ENCODE measurements at places on chromosomes 4 and X.

DNA sequence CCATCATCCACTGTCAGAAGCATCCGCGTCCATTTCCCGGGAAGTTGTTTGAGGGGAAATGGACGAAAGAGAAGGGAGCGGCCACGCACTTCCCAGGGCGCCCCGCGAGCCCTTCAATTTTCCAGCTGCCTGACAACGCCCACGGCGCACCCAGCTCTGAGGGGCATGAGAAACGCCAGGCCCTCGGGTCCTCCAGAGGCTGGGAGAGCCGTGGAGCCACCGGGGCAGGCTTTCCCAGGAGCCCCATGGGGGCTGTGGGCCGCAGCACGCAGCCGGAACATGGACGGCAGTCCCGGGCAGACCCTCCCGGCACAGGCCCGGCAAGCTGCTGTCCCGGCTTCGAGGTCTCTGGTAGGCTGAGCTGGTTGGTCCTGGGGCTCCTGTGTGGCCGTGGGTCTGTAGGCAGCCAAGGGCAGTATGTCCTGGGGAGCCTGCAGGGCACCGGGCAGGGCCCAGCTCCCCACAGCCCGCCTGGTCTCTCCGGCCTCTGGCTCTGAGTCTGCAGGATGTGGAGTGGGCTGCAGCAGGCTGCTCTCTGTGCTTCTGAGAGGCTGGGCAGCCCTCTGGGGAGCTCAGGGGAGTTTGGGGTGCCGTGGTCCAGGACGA is 115.2 kb downstream of the FAM53A start:
- DNase-seq = no peak

DNA sequence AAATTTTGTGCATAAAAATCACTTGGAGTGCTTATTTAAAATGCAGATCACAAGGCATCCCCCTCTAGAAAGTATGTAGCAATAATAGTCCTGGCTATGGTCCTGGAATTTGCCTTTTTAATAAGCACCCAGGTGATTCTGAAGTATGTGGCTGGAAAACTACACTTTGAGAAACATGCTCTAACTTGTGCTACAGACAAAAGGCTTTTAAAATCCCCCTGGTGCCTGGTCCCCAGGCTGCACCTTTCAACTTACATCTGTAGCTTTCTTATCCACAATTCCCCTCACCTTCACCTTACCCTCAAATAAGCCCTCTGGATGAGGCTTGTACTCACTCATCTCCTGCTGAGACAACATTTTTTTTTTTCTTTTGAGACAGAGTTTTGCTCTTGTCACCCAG is 21.1 kb downstream of the ART3 start:
- no peak for DNase-seq

DNA sequence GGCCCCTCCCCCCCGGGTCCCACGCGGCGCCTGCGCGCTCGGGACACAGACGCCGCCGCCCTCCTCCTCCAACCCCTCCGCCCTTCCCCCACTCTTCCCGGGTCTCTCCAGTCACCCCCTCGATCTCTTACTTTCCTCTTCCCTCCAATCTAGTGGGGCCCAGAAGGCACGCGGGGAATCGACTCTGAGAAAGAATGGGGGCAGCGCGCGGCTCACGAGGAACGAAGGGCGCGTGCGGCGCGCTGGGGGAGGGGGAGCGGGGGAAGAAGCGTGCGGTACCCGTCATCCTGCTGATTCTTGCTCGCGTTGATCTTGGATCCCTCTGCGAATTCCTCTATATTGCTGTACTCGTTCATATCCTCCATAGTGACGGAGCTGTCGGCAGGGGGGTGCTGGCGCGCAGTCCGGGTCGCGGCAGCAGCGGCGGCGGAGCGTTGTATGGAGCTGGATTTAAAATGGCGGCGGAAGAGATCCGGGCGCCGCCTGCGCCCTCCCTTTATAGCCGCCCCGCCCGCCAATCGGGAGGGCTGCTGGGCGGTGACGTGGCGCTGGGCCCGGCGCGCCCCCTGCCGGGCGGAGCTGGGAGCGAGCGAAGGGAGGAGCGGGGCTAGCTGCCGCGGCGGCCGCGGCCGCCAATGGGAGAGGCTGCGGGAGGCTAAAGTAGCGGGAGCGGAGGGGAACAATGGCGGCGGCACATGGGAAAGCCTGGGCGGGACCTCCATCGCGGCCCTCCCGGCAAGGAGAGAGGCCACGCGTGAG is 1.1 kb downstream of the HNRNPDL start:
- peak; percentile 90 for DNase-seq

- no peak for DNase-seq
These were observed 31.6 kb downstream of the TKTL1 start for GRCh38 chrX:154327038-154327820.

- DNase-seq = no peak
These were observed 125.1 kb upstream of the FRG1 start for GRCh38 chr4:189815404-189816192.

GRCh38 chr4:3263053-3263875 is 14.3 kb downstream of the MSANTD1 start:
- no peak for DNase-seq

- no peak for DNase-seq
These were observed 56.8 kb downstream of the SMIM20 start for GRCh38 chr4:25970691-25971432.

DNA sequence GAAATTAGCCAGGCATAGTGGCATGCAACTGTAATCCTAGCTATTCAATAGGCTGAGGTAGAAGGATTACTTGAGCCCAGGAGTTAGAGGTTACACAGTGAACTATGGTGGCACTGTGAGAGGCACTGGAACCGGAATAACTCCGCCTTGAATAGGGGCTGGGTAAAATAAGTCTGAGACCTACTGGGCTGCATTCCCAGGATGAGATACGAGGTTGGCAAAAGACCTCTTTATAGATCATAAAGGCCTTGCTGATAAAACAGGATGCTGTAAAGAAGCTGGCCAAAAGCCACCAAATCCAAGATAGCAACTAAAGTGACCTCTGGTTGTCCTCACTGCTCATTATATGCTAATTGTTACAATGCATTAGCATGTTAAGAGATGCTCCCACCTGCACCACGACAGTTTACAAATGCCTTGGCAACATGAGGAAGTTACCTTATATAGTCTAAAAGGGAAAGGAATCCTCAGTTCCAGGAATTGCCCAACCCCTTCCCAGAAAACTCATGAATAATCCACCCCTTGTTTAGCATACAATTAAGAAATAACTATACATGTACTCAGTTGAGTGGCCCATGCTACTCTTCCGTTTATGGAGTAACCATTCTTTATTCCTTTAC is 88.6 kb downstream of the CENPC start:
- no peak for DNase-seq

DNA sequence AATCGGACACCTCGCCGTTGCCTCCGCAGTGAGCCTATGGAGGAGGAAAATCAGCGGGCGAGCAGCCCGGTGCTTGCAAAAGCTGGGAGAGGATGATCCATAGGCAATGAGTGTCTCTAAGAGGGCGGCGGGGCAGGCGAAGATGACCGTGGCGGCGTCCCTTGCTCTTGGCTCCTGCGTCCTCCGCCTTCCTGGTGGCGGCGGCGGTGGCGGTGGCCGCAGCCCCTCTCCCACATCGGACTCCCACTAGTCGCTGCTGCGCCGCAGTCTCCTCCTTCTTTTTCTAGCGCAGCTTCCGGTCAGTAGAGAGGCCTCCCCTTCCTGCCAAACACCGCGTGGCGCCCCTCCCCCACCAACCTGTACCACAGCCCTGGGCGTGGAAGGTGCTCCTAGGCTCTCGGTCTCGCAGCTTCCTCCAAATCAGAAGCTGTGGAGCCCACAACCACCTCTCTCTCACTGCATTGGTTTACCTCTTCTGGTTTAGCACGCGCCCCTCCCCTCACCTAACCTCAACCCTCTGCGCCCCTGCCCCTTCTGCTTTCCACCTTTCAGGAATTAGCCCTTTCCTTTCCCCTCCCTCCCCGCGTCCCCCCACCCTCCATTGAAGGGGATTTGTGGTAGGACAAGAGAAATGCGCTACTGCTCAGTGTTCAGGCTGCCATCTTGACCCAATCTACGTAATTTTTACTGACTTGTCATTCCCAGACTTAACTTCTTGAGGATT is at the start of gene SPIN3:
Gene SPIN3 (minus strand): TSS at position 271 of the 724 bp plus-strand sequence. CDS start 594 bp downstream, outside the sequence.
- DNase-seq = peak; percentile 80

DNA sequence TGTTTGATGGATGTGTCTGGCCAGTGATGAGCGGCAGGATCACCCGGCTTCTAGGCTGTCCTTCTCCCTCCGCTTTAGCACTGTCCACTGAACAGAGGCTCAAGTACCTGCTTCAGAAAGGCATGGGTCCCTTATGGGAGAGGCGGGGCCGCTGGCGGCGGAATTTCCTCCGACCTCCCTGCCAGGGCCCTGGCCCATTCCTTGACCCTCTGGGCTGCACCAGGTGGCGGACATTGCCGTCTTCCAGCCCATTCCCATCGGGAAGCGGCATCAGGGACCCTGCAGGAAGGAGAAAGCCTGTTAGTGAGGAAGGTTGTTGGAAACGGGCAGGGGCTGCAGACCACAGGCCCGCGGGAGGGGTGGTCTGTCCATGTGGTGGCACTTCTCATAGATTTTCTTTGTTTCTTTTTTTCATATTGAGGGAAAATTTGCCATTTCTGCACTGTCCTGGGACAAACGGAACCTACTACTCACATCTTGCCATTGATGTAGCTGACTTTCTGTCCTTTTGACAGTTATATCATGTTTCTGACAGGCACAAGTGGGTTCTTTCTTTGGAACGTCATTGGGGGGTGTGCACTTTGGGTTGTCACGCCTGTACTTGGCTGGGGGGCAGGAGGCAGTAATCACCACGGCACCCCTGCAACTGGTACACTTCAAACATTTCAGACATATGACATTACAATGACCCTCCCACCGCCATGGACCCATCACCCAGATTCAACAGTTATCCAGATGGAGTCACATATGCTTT is 6.1 kb downstream of the APLN start:
- no peak for DNase-seq

DNA sequence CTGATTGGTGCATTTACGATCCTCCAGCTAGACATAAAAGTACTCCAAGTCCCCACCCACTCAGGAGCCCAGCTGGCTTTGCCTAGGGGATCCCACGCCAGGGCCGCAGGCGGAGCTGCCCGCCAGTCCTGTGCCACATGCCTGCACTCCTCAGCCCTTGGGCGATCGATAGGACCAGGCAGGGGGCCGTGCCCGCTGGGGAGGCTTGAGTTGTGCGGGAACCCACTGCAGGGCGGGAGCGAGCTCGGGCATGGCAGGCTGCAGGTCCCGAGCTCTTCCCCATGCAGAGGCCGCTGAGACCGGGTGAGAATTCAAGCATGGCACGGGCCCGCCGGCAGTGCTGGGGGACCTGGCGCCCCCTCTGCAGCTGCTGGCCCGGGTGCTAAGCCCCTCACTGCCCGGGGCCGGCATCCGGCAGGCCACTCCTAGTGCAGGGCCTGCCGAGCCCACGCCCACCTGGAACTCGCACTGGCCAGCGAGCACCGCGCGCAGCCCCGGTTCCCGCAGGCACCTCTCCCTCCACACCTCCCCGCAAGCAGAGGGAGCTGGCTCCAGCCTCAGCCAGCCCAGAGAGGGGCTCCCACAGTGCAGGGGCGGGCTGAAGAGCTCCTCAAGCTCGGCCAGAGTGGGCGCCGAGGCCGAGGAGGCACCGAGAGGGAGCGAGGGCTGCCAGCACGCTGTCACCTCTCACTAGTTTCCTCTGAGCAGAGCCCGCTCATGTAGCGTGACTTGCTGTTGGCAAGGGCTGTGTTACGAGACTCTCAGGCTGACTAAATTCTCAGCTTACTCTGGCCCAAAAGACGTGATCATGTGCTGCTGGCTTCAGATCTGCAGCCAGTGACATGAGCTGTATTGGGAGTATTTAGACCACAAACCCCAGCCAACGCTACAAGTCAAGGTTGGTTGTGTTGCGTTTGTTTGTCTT is 87.5 kb downstream of the TRAPPC11 start:
- DNase-seq = no peak

- DNase-seq = no peak
These were observed 163.6 kb upstream of the FAT1 start for GRCh38 chr4:186887291-186887700.

DNA sequence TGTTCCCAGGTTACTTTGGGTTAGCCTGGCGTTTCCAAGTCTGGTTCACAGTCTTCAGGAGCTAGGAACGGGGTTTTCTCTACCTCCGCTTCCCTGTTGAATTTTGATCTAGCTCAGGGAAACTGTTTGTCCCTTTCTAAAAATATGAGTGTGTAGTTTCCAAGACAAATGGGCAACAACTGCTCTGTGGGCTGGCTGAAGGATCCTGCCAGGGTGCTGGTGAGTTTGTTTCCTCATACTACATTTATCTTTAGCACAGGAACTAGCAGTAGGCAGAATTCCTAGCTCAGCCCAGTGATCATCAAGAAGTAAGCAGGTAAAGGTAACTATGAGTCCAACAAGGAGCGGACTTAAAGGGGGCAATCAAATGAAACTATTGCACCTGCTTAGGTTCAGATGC is 13.3 kb upstream of the FAM47E start:
- DNase-seq = no peak

- DNase-seq = no peak
These were observed 28.7 kb upstream of the JAKMIP1 start for GRCh38 chr4:6229095-6229494.

DNA sequence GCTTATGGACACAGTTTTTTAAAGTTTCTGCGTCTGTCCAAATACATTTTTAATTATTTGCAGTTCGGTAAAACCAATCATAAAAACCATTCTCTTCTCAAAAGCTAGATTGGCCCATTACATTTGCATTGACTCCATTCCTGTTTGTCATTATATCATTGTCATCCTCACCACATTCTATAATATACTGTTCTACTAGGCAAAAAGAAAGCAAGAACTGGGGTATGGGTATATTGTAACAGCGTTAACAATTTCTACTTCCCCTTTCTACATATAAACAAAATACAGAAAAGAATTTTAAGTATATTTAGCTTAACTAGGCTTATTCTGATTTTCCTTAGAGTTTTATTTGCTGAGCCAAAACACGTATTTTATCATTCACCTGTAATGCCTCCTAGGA is 91.8 kb downstream of the RAP1GDS1 start:
- no peak for DNase-seq

GRCh38 chrX:71515038-71515396 is 17.9 kb upstream of the OGT start:
- DNase-seq = no peak

GRCh38 chr4:48778431-48779094 is 1.5 kb downstream of the FRYL start:
- DNase-seq = no peak

- no peak for DNase-seq
These were observed 114.0 kb upstream of the INPP4B start for GRCh38 chr4:142960126-142960525.

- no peak for DNase-seq
These were observed 5.8 kb upstream of the CDKN2AIP start for GRCh38 chr4:183438458-183439113.

DNA sequence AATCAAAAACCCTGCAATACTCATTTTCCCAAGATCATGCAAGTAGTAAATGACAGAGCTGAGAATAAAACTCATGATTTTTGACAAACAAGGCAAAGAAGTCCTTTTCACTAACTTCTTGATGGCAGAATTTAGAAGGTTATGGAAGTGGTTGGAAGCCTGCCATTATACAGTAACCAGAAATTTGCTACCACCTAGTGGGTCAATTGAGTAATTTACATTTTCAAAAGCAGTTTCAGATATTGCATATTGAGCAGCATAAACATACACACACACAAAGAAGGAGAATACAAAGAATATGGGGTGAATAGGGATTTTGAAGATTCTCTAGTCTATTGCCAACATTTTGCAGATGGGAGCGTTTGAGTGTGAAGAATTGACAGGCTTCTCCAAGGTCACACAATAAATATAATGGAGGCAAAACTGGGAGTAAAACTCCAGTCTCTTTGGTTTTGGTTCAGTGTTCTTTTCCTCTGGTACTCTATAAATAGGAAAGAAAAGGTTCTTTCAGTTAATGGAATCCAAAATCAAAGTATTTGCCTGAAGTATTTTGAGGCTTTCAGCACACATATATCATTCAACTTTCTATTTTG is 70.2 kb downstream of the GC start:
- no peak for DNase-seq
